Lower lobe of right lung (tissue), 2 donors: ENCODE measurements at places on chromosomes 5 and 9.

GRCh38 chr5:35159370-35159742 is 70.9 kb downstream of the PRLR start:
- peak; percentile 48 for DNase-seq

GRCh38 chr5:1476181-1476966 is 31.1 kb upstream of the SLC6A3 start:
- DNase-seq = no peak

GRCh38 chr5:168057905-168058304 is 233.5 kb upstream of the WWC1 start:
- DNase-seq = no peak

- no peak for DNase-seq
Observed at GRCh38 chr9:136538599-136539426, 7.0 kb downstream of the NOTCH1 start.

- no peak for DNase-seq
Observed at GRCh38 chr9:34783951-34784487, 74.1 kb upstream of the CCL21 start.

DNA sequence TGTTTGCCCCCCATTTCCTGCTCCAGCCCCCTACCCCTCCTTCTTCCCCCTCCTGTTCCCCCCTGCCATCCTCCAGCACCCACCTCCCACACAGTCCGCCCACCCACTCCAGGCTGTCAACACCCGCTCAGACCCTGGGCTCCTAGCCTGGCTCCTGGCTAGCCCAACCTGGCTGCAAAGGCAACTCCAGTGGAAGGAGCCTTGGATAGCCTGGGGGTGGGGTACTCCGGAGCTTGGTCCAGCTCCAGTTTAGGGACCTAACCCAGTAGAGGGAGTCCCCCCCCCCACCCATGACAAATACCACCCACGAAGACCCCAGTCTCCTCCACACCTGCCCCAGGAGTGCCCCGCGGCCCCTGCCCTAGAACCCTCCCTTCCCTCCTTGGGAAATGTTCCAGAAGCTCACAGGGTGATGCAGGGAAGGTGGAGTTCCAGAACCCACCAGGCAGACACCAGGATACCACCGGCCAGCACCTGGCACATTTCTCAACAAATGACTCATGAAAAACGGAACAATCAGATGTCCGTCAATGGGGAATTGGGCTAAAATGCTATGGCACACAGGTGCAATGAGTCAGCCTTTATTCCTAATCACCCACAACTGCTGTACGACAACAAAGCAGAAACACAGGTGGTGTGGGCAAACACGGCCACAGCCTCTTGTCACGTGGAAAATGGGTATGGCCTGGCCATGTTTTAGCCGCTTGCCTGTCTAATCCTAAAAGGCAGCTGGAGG is 901 bp upstream of the SLC12A7 start:
- no peak for DNase-seq

- no peak for DNase-seq
Observed at GRCh38 chr9:113542006-113542405, 78.5 kb downstream of the RGS3 start.

DNA sequence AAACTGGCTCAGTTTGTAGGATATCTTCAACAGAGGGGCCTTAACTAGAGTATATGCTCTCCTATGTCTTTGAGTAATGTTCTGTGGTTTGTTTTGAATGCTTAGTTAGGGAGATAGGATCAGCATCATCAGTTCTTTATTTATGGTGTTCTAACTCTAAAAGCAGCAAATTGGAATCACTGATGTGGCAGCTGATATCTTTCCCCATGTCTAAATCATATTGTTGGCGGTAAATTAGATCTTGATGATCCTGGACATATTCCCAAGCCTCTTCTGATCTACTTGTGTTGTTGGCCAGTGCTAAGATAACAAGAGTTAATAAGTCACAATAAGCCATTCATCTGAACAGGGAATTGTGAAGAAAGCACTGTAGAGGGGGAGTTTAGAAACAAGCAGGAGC is 332.4 kb upstream of the DAB2 start:
- no peak for DNase-seq

DNA sequence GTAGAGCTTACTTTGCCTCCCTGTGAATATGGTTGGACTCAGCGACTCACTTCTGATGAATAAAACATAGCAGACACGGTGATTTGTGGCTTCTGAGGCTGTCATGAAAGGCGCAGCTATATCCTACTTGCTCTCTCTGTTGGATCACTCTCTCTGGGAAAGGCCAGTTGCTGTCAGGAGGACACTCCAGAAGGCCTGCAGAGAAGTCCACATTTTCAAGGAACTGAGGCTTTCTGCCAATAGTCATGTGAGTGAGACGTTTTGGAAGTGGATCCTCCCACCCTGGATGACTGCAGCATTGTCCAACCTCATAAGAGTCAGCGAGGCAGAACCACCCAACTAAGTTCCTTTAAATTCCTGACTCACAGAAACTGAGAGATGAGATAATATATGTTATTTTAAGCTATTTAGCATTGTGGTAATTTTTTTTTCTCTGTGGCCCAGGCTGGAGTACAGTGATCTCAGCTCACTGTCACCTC is 156.0 kb upstream of the MAST4 start:
- no peak for DNase-seq

DNA sequence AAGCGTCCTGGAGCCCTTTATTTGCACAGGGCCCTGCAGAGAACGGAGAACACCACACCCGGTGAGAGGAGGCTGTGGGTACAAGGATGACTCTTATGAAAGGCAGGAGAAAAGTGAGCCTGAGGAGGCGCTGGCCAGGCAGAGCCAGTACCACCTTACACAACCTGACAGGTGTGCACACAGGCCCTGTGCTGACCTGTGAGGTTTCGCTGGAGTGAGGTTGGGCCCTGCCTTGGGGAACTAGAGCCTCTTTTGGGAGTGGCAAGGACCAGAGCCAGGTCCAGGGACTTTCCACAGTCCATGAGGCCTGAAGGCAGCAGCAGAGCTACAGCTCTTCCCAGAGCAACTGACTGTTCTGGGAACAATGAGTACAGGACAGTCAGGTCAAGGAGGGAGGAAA is 3.1 kb downstream of the SRD5A1 start:
- DNase-seq = peak; percentile 58

DNA sequence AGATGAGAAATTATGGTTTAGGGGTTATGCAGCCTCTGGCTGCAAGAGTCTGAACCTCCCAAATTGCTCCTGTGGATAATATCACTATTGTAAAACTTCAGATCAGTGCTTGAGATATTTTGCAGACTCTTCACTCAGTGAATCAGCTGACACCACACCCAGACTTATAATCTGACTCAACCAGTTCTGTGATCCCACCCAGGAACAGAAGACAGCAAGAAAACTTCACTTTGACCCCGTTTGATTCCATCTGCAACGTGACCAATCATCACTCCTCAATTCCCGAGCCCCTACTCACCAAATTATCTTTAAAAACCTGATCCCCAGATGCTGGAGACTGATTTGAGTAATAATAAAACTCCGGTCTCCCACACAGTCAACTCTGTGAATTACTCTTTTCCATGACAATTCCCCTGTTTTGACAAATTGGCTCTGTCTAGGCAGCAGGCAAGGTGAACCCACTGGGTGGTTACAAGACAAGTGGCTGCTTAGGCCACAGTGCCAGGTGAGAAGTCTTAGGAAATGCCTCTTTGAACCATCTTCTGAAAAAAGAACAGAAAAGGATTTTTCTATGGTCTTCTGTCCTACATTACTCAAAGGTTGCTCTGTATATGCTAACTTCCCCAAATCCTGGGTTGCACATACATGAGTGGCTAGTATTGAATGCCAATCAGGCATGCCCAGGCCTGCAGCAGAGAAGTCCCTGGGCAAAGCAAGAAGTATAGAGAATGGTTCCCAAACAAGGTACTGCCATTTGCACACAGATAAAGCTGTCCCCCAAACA is 588.0 kb downstream of the PRELID2 start:
- DNase-seq = no peak

GRCh38 chr5:35227720-35228119 is 2.6 kb downstream of the PRLR start:
- no peak for DNase-seq

GRCh38 chr5:168020542-168021294 is 270.7 kb upstream of the WWC1 start:
- no peak for DNase-seq

GRCh38 chr5:80125022-80125961 is 90.1 kb downstream of the THBS4 start:
- DNase-seq = no peak

- DNase-seq = no peak
Observed at GRCh38 chr9:14383294-14383693, 69.4 kb upstream of the NFIB start.

- no peak for DNase-seq
Observed at GRCh38 chr5:59999056-59999455, 105.5 kb upstream of the PDE4D start.

- DNase-seq = no peak
Observed at GRCh38 chr9:108786322-108786721, 69.5 kb downstream of the ACTL7B start.

DNA sequence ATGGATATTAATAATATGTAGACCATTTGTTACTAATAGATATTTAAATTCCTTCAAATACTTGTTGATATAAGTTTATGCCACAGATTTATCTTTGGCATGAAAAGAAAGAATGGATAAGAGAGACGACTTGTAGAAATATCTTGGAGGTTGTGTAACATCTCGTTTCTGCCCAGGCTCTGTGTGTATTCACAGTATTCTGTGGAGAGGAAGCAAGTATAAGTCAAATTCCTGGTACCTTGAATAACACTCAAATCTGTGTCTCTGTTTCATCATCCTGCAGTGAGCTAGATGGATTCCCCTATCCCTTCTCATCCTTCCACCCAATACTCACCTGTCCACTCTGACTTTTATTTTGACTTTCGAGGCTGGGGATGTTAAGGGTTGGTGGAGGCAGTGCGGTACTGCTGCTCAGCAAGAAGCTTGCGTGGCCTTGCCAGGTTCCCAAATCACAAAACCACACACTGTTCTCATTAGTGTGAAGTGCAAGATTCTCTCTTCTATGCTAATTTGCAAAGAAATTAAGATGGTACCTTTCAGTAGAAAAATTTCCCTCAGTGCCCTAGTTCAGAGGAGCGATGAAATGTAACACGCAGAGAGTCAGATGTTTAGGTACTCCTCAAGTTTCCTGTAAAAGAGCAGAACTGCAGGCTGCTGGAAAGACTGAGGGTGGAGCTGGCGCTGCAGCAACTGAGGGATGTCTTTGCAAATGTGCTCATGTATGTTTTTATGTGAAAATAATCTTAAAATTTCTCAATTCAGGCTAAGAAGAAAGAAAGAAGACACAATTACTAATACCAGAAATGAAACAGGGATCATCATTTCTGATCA is 42.6 kb upstream of the ANKRD18A start:
- no peak for DNase-seq

DNA sequence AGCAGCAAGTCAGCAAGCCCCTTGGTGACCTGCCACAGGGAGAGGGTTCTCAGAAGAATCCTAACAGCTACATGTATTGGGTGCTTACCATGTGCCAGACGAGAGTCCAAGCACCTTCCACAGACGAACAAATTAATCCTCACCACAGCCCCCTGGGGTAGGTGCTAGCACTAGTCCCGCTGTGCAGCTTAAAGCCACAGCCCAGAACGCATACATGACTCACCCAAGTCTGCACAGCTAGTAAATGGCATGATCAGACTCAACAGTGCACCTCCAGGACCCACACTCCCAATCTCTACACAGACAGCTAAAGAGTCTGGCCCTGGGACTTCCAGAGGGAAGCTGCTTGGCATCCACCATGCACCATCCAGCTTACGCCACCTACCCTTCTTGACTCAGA is 111.5 kb downstream of the PAX5 start:
- no peak for DNase-seq

- DNase-seq = no peak
Observed at GRCh38 chr9:127541865-127542264, 70.2 kb upstream of the STXBP1 start.

- DNase-seq = no peak
Observed at GRCh38 chr5:72195581-72195980, 88.3 kb downstream of the MAP1B start.

DNA sequence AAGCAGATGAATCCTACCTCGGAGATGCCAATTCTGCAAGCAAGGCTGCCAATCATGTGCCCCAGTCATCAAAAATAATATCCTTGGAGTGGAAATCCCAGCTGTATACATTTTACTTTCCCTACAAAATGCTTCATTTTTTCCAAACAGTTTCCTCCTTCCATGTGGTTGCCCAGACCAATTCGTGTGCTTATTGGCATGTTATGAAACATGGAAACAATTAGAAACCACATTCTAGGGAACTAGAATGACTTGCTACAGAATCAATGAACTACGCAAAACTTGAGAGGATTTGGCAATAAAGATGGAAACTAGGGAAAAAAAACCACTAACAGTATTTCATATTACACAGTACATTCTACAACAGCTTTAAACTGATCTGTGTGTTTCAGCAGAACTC is 584.5 kb upstream of the DMAC1 start:
- DNase-seq = no peak

GRCh38 chr9:93827545-93828330 is 127.4 kb downstream of the BARX1 start:
- peak; percentile 62 for DNase-seq

DNA sequence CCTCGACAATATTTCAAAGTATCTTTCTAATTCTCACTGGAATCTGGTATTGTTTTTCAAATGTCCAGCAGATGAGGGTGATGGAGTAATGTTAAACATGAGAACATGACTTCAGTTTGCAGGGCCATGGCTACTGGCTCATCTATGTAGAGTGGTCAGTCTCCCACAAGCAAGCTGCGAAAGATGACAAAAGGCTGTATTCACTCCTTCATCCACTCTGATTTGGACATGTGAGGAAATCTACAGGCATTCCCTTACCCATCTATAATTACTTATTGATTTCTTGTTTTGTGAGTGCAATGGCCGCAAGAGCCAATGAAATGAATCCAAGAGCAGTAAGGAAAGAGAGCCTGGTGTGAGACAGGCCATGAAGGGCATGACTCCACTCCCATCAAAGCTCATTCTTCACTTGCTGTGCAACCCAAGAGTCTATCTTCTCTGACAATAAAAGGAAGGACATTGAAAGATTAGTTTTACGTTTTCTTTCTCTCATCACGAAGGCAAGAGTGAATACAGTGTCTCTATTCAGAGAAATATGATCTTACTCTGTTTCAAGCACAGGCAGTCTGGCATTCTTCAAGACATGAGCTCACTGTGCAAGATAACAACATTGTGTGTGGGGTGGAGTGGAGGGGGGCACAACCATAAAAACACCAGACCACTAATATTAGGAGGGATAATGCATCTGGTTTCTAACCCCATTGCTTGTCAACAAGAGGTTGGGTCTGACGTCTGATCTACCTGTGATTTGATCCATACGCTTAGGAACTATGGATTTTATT is 249.6 kb upstream of the DAP start:
- DNase-seq = no peak

DNA sequence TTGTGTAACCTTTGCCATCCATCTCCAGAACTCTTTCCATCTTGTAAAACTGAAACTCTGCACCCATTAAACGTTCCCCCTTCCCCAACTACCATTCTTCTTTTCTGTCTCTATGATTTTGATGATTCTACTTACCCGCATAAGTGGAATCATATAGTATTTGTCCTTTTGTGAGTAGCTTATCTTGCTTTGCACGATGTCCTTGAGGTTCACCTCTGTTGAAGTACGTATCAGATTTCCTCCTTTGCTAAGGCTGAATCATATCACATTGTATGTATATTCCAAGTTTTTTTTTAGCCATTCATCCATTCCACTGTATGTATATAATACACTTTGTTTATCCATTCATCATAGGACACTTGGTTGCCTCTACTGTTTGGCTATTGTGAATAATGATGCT is 2.9 kb upstream of the RNF130 start:
- no peak for DNase-seq

- DNase-seq = no peak
Observed at GRCh38 chr5:158813275-158813674, 286.4 kb downstream of the EBF1 start.
